Epithelial cell of umbilical artery (primary cell): ENCODE measurements at places on chromosomes 7 and 10. TPM values are rescaled to one million over a fixed set of nuclear protein-coding genes. Genes with fewer than 3 reads are reported as not detected.

The SLC39A12 gene
- under 0.01 TPM in 1 of 2 replicates, not detected in the other for total RNA-seq

The SEMA4G gene
- 0.30 and 0.65 TPM in 2 replicates for total RNA-seq

The ENKUR gene
- not detected in 2 replicates for total RNA-seq

The GDF10 gene
- total RNA-seq = under 0.01 and 0.30 TPM in 2 replicates

The GARIN1A gene
- 0.32 and 0.46 TPM in 2 replicates for total RNA-seq

The SAMD9L gene
- 14.3 and 78.0 TPM in 2 replicates for total RNA-seq

The SCRN1 gene
- total RNA-seq = 81.9 and 124 TPM in 2 replicates

The SP8 gene
- not detected in 2 replicates for total RNA-seq

The DNAH11 gene
- total RNA-seq = 1.6 and 3.0 TPM in 2 replicates

The CNPY1 gene
- not detected in 2 replicates for total RNA-seq

The IFRD1 gene
- 35.4 and 41.9 TPM in 2 replicates for total RNA-seq

The PRTFDC1 gene
- total RNA-seq = 15.9 and 19.9 TPM in 2 replicates

The PAPOLB gene
- total RNA-seq = under 0.01 and 0.15 TPM in 2 replicates

The PMS2 gene
- 16.6 and 23.4 TPM in 2 replicates for total RNA-seq
